OCI-M1 (cell line): ENCODE measurements at places on chromosomes 7 and 10.

GRCh38 chr7:141641876-141642275 lies 60.1 kb downstream of the DENND11 start:
- DNase-seq = no peak

DNA sequence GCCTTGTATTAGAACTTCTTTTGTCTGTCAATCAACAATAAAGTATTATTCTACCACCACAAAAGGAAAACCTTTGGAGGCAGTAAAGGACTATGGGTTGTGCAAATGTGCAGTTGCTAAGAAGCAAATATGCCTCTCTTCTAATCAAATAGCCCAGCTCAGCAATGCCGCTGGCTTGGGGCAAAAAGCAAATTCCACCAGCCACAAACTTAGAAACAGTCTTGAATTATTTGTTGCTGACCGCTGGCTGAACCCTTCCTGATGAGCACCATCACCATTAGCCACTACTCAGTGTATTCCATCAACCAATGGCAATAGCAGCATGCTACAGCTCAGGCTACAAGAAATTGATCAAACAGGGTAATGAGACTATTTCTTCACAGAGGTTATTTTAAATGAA lies 51.0 kb downstream of the SKAP2 start:
- DNase-seq = no peak

- peak; percentile 33 for DNase-seq
Measured at GRCh38 chr7:43470110-43470509, 112.8 kb upstream of the STK17A start.

GRCh38 chr7:148772297-148773089 lies 73.8 kb downstream of the CUL1 start:
- DNase-seq = no peak
